ENCODE measurements at places on chromosomes 11 and 22.

GRCh38 chr11:120055646-120056045 lies 82.3 kb downstream of the TRIM29 start:
- no peak for DNase-seq

DNA sequence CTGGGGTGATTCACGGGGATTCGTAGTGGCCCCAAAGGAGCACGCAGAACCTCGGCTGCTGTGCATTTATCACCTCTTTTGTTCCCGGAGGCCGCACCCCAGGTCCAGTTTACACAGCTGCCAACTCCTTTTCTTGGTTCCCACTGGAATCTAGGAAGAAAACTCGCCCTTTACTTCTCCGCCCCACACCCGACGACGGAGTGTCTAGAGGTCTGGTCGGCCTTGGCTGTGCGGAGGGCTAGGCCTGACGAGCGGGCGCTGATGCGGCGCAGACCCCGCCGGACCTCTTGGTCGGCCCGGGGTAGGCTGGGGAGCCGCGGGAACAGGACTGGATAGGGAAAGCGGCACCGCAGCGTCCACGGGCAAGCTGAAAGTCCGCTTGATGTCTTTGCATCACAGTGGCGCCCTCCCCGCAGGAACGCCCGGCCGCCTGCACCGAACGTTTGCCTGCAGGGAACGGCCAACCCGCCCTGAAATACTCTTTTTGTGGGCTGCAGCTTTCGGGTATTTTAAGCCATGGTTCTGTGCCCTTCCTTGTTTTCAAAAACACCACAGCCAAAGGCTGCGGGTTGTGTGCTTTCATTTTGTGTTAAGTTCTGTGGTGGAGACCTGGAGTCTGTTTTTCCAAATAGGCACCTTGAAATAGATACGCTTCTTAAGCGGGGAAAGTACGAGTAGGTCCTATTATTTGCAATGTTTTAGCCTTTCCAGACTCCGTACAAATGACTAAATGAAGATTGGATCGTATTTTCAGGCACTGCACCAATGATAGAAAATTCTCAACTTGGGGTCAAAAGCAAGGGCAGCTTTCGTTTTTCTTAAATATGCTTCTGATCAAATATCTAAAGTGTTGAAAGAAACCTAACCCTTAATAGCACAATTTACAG lies 829 bp upstream of the ZBED5 start:
- DNase-seq: peak; percentile 82

GRCh38 chr11:128908391-128909246 lies 17.5 kb downstream of the KCNJ5 start:
- DNase-seq: no peak

DNA sequence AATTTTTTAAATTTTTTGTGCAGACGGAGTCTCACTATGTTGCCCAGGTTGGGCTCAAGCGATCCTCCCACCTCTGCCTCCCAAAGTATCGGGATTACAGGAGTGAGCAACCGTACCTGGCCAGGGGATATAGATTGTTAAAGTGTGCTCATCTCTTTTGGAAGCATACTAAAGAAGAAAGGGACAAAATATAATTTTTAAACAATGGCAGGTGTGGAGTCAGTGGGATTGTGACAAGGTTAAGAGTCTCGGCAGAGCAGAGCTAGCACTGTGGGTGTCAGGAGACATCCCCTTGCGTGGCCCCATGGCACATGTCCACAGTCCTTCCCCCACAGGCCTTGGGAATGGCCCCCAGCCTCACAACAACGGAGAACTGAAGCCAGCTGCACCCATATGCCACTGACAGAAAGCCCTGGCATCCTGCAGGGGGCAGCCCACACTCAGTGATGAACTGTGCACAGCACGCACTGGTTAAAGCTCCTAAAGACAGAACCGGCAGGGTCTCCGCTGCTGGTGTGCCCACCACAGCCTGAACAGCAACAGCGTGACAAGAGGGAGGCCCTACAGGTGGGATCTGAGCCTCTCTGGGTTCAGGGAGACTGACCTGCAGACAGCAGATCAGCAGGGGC lies 29.9 kb downstream of the SERPIND1 start:
- peak; percentile 58 for DNase-seq

DNA sequence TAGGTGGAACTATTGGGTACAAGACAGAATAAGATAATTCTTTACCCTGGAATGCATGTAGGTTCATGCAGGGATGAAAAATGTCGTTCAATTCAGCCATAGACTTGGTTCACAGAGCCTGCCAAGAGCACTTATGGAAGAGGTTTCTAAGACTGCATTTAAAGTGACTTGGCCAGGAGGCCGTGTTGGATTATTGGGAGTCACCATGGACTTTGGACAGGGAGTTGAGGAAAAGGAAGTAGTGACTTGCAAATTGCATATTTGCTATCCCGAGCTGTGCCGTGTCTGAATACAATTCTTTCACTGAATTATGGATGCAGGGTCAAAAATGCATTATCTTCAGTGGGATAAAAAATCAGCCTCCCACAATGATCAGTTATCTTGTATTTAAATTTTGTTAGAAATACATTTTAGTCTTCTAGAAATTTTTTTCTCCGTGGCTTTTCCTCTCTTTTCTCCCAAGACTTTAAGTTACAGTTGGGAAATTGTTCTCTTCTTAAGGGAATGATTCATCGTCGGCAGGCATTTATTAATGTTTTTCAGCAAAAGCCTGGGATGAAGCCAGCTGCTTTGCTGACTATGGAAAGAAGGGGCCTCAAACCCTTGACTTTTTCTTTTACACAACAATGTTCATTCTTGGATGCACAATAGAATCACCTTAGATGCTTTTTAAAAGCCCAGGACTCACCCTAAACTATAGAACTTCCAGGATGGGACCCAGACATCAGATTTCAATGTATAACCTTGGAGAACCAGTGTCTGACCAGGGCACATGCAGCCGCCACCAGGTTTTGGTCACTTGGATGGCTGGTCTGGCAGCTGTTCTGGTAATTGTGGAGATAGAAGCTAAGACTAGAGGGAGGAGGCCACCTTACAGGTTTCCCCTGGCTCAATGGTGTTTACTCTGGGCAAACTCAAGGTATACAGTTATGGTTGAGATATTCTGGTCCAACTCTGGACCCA lies 70.8 kb downstream of the FAT3 start:
- no peak for DNase-seq

DNA sequence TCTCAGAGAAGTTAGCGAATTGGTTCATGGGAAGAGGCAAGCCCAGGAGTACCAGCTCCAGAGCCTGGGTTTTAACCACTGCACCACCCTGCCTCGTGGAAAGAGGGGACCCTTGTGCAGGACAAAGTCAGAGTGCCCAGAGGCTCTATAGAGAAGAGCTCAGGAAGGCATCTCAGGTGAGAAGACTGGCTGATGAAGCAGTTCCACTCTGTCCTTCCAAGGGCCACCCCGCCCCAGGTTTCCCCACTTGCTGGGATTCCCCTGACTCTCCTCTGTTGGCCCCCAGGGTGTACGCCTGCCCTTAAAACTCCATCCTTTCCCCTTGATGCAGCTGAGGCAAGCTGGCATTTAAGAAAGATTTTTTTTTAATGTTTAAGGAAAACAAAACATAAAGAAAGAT lies 265.8 kb downstream of the BUD13 start:
- DNase-seq: no peak

DNA sequence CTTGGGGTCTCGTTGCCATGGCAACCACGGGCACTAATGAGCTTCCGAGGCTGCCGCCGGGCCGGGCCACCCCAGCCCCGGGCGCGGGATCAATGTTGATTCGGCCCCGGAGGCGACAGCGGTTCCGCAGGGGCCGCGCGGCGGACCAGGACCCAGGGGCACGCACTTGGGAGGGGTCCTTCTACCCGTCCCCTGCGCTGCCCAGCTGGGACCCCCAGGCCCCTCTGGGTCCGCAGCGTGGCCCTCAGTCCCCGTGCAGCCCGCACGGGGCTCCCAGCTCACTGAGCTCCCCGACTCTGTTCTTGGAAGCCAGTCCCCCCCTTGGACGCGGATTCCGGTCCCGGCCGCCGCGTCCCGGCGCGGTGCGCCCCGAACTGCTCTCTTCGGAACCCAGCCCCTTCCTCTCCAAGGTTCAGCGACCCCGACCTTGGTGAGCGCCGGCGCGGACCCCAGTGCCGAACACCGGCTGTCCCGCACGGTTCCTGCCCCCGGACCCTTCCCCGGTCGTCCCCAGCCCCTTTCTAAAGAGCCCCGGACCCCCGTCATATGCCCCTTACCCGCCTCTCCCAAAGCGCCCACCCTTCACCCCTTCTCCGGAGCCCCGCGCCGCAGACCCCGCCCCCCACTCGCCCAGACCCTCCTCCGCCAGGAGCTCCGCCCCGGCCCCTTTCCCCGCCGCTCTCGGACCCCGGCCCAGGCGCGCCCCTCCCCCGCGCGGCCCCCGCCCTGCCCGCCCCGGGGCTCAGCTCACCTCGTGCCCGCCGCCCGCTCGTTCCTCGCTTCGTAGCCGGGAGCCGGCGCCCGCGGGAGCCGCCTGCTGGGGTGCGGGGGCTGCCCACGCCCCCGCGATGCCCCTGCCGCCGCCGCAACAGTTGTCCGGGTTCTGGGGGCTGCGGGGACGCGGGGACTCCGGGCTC lies 18.3 kb upstream of the SHISAL1 start:
- no peak for DNase-seq

- no peak for DNase-seq
Observed at GRCh38 chr22:40960145-40960544, 9.0 kb downstream of the RBX1 start.

GRCh38 chr11:7450836-7451235 lies 34.5 kb upstream of the OLFML1 start:
- DNase-seq: no peak

DNA sequence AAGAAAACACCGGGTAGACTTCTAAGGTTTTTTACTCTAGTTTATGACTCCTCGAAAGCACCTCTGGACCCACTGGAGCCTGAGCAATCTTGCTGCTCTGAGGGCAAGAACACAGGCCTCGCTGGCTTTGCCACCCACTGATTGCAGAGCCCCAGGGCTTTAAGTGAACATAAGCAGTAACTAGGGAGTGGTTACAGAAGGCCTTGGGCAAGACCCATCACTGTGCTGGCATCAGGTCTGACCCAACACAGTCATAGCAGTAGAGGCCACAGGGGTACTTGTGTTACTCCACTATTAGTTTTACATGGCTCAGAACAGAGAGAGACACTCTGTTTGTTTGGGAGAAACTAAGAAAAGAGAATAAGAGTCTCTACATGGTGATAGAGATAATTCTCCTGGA lies 684.5 kb downstream of the FAM181B start:
- DNase-seq: no peak

- no peak for DNase-seq
Observed at GRCh38 chr11:116042146-116042545, 537.9 kb upstream of the CADM1 start.

GRCh38 chr11:7523416-7524210 lies 9.8 kb downstream of the PPFIBP2 start:
- no peak for DNase-seq

DNA sequence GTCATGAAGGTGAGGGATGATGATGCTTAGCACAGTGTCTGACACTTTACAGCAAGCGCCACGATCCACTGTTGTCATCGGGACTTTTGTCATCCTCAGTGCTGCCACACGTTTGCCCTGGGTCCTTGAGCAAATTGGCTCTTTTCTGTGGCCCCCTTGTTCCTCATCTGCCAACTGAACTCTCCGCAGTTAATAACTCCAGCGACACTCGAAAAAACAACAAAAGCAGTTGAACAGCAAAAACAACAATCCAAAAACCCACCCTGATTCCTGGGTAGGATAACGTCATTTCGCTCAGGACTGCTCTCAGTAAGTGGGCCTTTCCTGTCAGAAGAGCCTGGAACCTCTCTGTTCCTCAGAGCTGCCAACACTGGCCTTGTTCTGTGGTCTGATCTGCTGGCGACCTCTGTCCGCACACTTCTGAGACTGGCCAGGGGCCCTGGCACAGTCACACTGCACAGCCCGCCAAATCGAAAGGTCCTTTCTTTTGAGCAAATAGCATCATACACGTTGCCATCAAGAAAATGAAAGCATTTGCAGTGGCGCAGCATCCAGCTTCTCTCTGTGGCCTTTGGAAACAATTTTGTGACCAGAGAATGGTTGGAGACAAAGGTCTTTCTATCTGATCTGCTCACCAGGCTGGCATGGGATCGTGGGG lies 79.9 kb upstream of the SYT13 start:
- DNase-seq: no peak

GRCh38 chr11:2466069-2466801 lies 21.4 kb downstream of the KCNQ1 start:
- no peak for DNase-seq

DNA sequence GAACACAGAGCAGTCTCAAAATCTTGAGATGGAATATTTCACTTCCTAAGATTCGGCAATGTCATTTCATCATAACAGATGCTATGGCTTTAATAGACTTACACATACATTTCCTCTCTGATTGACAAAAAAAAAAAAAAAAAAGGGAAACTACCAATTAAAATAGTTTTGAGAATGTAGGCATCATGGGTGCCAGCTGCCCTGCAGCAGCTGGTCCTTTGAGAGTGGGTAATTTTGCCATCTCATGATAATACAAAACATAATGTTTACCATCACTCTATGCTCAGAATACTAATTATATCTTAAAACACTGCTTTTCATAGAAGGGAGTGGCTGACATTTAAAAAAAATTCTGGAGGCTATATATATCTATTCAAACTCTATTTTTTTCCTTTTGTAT lies 775.6 kb upstream of the CCDC90B start:
- no peak for DNase-seq

DNA sequence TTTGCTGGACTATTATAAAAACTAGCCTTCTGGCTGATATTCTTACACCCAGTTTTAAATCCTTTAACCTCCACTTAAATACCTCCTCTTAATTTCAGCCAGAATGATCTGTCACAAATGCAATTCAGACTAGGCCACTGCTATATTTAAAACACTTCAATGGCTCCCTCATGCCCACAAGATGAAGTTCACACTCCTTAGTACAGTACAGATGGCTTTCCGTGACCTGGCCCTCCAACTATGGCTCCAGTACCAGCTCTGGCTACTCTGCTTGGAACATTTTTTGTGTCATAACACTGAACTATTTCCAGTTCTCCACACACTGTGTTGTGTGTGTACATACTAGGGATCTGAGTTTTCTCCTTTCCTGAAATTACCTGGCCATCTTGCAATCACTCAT lies 353.4 kb downstream of the SOX6 start:
- DNase-seq: no peak

DNA sequence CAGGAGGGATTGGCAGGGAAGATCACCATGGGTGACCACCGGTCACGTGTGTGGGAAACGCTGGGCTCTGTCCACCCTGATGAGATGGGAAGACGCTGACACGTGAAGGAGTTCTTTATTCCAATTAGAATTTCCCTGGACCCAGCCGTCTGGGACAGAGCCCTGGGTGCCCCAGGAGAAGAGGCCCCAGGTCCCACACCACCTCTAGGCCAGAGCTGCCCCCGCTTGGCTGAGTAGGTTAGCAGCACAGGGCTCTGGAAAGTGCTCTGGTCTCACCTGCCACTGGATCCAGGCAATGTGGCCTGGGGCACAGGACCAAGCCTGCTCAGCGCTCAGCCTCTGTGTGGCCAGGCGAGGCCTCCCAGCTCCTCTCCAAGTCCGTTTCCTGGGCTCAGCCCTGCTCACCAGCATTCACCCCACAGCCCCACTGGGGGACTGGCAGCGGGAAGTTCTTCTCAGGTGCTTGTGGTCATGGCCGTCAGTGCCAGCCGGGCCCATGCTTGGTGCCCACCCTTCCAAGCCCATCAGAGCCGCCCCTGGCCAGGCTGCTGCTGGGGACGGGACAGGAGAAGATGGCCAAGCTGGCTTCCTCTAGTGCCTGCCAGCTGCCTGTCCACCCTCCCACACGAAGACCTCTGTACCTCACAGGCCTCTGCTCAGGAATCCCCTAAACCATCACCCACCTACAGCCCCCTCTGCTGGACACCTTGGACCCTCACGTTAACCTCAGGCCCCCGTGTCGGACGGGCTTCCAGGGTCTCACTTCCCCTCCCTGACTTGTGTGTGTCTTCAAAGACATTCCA lies 62.5 kb upstream of the FGF3 start:
- DNase-seq: no peak
